ENCODE measurements at places on chromosomes 7 and 10. TPM values are rescaled to one million over a fixed set of nuclear protein-coding genes. Genes with fewer than 3 reads are reported as not detected.

The COL1A2 gene
- total RNA-seq: 47.8 TPM

DNA sequence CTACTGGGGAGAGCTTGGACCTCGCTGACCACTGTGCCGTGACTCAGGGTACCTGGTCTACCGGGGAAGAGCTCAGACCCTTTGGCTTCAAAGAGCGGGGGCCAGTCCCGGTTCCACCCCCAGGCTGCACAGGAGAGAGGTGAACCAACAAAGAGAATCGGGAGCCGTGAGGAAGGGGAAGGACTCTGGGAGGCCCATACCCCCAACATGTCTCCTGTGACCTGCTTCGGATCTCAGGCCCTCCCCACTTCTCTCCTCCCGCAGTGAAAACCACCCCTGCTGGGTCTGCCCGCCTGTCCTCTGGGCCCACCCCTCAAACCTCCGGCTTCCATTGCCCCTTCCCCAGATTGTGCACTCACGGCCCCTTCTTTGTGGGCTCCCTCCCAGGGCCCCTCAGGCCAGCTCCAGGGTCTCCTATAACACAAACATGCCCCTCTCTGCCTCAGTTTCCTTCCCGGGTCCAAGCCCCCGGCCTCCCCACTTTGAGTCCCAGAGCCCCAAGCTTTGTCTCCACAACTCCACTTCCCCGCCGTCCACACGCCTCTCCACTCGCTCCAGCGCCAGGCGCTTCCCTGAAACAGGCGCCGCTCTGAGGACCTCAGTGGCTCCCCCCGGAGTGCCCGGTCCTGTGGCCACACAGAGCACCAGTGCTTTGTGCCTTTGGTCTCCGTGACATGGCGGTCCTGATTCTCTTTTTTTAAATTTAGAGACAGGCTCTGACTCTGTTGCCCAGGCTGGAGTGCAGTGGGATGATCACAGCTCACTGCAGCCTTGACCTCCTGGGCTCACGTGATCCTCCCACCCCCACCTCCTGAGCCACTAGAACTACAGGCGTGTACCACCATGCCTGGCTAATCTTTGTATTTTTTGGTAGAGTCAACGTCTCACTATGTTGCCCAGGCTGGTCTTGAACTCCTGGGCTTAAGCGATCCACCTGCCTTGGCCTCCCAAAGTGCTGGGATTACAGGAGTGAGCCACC is 7.5 kb upstream of the INTS1 start:
- no peak for DNase-seq

- peak; percentile 83 for DNase-seq
These were observed 48.0 kb upstream of the DLG5 start for GRCh38 chr10:77974396-77975074.

DNA sequence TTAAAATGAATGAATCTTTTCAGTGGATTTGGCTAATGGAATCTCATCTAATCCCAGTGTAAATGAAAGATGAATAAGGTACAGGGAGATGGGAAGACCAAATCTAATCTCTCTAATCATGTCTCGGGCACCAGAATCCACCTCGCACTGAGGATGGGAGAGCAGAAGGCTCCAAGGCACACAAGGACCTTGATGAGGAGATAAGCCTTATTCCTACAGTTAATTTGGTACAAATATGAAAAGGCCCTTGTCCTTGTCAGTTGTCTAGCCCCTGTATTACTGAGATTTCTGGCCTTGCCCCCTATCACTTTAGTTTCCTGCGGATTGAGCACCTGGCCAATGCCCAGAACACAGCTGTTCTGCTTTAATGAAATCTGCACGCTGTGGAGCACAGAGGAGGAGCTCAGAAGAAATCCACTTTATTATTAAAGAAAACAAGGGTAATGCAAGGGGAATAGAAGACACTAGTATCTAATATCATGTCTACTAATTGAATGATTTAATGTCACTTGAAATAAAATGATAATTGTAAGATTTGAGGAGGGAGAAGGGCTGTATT is 321.4 kb upstream of the HGF start:
- no peak for DNase-seq

GRCh38 chr7:77685233-77685632 is 11.0 kb upstream of the RSBN1L start:
- DNase-seq: no peak

The SPDYE6 gene
- not detected for total RNA-seq

The GIMAP2 gene
- not detected for total RNA-seq

The VTI1A gene
- total RNA-seq: 13.9 TPM

GRCh38 chr10:77600640-77601039 is 37.0 kb downstream of the KCNMA1 start:
- no peak for DNase-seq

- no peak for DNase-seq
These were observed 7.4 kb downstream of the EDRF1 start for GRCh38 chr10:125726914-125727313.

- no peak for DNase-seq
These were observed 71.2 kb downstream of the GRID1 start for GRCh38 chr10:86295351-86295750.
